ENCODE measurements at places on chromosomes 1 and 21.

- peak; percentile 74 for DNase-seq
These were observed 36.5 kb upstream of the TRAPPC10 start for GRCh38 chr21:43975469-43976098.

DNA sequence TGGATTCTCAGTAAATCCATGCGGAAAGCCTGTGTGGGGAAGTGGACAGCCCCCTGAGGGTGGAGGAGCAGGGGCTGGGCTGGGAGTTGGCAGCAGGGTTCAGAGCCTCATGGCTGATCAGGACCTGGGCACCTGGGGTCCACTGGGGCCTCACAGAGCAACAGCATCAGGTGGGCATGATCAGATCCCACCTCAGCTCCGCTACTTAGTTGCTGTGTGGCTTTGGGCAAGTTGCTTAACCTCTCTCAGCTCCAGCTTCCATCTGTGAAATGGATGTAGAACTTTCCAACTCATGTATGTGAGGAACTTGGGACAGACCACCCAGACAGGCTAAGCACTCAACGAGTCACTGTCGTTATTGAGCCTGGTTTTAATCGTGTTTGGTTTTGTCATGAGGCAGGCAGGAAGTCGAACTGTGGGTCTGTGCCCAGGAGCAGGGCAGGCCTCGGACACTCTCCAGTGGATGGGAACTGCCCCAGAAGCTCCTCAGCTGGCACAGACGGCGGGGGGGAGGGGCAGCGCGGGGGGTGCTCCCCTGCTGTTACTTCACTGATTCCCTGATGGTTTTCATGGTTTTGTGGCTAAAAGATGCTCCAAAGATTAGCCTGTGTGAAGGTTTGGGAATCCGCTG lies 155.8 kb upstream of the TMEM51 start:
- no peak for DNase-seq

GRCh38 chr1:192489748-192490147 lies 85.8 kb upstream of the RGS1 start:
- peak; percentile 95 for DNase-seq

DNA sequence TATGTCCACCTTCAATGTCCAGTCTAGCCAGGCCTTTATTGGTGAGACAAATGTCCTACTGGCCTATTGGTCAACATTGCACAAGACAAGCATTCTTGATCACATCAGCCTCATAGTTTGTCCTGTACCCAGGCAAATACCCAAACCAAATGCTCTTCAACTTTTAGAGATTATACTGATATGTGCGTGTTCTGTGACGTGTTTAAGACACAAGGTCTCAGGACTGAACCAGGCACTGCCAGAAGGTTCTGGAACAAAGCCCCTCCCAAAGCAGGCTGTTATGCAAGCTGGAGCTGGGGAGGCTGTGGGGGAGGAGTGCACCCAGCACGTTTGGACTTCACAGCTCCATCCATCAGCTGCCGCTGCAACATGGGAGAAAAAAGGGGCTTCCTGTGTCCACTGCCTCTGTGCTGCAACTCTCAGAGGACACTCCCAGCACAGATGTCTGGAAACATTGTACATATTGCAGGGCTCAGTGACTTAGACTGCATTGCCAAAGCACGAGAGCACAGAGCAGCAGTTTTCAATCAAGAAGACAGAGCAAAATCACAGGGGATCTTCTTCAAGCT lies 45.9 kb downstream of the NID1 start:
- DNase-seq, result no peak

GRCh38 chr1:224539971-224540370 lies 76.1 kb upstream of the CNIH3 start:
- DNase-seq, result no peak

DNA sequence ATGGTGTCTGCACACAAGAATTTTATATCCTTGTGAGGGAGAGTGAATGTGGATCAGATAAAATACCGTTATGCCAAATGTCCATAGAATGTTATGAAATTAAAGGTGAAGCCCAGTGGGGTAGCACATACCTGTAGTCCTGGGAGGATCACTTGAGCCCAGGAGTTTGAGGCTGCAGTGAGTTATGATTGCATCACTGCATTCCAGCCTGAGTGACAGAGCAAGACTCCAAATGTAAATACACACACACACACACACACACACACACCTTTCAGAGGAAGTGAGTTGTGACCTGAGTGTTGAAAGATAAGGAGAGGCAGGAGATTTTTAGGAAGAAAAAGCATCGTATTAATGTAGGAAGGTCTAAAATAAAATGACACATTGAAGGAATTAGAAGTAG lies 28.1 kb upstream of the ZYG11A start:
- DNase-seq, result peak; percentile 86

DNA sequence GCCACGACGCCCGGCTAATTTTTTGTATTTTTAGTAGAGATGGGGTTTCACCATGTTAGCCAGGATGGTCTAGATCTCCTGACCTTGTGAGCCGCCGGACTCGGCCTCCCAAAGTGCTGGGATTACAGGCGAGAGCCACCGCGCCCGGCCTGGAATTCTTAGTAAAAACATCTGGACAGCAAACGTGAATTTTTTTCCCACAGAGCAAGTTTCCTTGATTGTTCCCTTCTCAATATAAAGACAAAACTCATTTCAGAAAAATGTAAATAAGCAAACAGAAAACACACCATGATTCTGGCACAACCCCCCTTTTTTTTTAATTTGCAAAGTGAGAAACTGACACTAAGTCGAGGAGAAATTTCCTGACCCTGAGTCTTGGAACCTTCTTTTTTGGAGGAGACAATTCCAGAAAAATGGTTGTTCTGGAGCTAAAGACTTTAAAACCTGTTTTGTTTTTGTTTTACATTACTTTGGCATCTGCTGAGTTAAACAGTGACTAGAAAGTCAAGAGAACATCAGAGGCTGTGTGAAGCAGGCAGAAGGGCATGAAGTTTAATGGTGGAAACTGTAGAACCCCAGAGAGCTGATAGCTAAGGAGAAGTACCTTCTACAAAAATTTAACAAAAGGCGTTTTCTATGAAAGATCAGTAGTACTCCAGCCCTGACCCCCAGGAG lies 10.3 kb upstream of the HMGCS2 start:
- DNase-seq, result no peak

DNA sequence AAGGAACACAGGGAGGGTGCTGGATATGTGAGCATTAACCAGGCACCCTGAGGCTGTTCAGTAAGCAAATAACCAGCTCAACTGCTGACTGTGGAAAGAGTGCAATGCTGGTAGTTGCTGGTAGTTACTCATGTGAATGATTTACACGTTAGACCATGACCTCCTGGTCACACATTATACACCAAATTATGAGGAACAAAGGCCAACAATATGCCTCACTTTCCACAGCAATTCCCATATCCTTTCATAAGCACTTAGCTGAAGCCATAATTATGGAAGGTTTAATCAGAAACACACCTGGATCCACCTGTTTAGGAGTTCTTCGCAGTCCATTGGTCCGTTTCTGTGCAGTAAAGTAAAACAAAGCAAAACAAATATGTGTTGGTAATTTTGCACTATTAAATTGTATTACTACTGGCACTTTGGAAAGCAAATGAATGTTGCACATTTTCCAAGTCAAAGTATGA lies 281.8 kb downstream of the VAV3 start:
- DNase-seq, result peak; percentile 85

All from epithelial cell of esophagus (primary cell).